ENCODE measurements at places on chromosomes 2 and 18. TPM values are rescaled to one million over a fixed set of nuclear protein-coding genes. Genes with fewer than 3 reads are reported as not detected.

DNA sequence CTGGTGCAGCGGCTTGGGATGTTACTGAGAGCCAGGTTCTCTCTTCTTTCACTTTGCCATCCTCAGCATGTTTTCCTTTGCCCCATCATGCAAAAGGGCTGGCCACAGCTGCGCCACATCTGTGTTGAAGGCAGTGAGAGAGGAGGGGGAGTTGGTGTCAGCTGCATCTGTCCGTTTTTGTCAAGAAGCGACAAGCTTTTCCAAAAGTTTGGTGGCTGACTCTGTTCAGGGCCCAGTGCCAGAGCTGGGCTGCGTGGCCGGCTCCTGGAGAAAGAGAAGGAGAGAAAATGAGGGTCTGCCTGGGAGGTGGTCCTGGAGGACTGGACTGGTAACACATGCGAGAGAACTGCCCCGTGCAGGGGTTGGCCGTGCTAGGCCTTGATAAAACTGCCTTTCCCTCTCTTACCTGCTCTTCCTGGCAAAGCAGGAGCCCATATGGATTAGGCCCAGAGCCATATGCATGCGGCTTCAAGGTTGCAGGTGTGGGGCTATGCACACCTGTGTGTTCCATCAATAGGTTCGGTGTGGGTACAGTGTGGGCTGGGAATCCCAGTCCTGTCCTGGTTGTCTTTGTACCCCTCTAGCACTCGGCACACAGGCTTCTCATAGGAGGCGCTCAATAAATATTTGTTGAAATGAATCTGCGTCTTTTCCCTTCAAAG is 9.0 kb downstream of the RNF144A start:
- DNase-seq: no peak

GRCh38 chr2:238439917-238440316 is 13.2 kb downstream of the ASB1 start:
- DNase-seq: no peak

GRCh38 chr2:69563021-69563420 is 80.5 kb downstream of the AAK1 start:
- no peak for DNase-seq

GRCh38 chr2:164112105-164112504 is 376.3 kb upstream of the FIGN start:
- DNase-seq: no peak

DNA sequence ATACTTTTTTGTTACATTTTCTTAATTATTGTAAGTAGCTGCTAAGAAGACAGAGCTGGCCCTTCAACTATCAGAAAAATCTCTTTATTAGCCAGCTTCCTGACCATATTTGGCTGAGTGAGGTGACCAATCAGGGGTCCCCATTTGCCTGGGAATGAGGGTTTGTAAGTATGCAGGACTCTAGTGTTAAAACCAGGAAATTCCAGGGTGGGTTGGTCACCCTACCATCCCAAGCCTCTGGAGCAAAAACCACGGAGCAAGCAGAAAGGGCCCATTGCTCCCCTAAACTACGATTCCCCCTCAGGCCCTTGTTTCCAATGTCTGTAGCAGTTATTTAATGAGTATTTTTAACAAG is 165.6 kb upstream of the NCKAP5 start:
- DNase-seq: no peak

DNA sequence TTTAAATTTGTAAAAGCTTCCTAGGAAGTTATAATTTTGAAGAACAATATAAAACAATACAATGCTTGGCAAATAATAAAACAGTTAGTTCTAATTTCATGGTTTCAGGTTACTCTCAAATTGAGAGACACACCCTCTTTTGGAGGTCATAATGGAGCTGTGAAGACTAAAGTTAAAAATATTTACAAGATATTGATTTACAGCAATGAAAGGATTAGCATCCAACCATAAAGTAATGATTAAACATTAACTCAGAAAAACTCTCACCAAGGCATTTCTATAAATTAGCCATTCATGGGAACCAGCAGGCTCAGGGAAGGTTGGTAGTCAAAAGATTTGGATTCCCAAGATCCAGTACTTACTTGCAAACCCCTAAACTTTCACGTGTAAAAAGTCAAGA is 6.4 kb downstream of the DPP4 start:
- no peak for DNase-seq

GRCh38 chr2:213274143-213274542 is 10.1 kb upstream of the SPAG16 start:
- no peak for DNase-seq

- DNase-seq: no peak
Observed at GRCh38 chr2:65395621-65396347, 36.6 kb downstream of the SPRED2 start.

GRCh38 chr2:109439986-109440385 is 173.8 kb downstream of the SEPTIN10 start:
- DNase-seq: no peak

GRCh38 chr2:2182551-2183071 is 148.5 kb downstream of the MYT1L start:
- no peak for DNase-seq

GRCh38 chr18:13577091-13577697 is 149.2 kb downstream of the FAM210A start:
- no peak for DNase-seq

TEX44 gene
- not detected for total RNA-seq

TMEFF2 gene
- total RNA-seq: 4.7 TPM

LIMS4 gene
- total RNA-seq: not detected

LIMS2 gene
- total RNA-seq: 18.7 TPM

SAG gene
- not detected for total RNA-seq

C2orf80 gene
- total RNA-seq: 0.37 TPM

RIT2 gene
- 0.48 TPM for total RNA-seq
